Left renal cortex interstitium (tissue), 4 donors: ENCODE measurements at places on chromosomes 12 and 14. TPM values are rescaled to one million over a fixed set of nuclear protein-coding genes. Genes with fewer than 3 reads are reported as not detected.

DNA sequence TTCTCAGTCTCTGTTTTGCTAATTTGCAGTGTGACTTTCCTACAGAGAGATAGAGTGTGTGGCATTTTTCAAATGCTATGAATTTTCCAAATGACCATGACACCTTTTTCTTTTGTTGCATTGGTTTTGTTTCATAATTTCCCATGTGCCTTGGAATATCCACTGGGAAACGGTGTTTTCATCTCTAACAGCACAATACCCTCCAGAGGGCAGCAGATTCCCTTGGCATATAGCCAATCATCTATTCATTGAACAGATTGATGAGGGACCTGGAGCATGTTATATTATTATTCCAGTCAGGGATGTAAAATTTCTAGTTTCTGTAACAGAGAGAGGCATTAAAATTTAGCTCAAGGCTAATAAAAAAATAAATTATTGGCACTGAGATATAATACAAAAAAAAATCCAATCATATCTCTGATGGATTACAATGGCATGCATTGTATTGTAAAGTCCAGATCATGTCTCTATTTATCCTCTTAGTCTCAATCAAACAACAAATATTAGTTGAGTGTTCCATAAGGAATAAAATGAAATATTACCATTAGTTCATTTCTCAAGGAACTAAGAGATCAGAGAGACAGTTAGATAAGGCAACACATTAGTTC lies 29.6 kb upstream of the NTN4 start:
- DNase-seq: no peak

- no peak for DNase-seq
Observed at GRCh38 chr12:15787778-15788177, 1.4 kb downstream of the EPS8 start.

DNA sequence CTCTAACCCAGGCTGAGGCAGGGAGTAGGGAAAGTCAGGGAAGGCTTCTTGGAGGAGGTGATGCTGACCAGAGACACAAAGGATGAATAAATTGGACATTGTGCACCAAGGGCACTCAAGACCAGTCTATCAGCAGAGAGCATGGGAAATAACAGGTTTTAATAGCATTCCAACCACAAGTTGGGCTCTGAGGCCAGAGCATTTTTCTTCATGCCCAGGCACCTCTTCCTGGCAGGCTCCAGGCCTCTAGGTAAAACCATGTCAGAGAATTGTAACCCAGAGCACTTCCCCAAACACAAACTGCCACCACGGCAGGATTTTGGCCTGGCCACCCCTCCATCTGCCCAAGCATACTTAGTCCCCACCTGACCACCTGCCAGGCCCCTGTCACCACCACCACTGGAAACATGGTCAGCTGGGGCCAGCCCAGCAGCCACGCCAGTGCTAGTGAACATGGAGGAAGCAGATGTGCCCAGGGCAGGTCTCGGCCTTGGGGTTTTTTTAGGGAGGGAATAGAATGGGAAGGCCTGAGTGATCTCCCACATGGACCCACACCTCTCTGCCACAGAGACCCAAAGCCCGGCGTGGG lies 22.7 kb downstream of the LTBP2 start:
- no peak for DNase-seq

DNA sequence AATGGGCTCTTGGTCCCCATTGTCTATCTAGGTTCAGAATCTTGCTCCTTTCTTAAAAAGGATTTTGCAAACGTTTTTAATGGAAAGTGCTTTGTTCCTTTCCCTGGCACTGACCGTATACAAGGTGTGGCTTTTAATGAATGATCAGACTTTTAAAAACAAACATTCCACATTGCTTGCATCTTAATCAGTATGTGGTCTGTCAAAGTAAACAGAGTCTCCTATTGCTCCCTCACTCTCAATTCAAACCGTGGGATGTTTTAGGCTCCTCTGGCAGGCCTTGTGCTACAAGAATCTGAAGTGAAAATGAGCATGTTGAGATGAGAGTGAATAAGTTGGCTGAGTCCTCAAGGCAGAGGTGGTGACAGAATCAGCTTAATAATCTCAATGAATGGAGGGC lies 107.0 kb downstream of the VRK1 start:
- no peak for DNase-seq

- no peak for DNase-seq
Observed at GRCh38 chr14:74144789-74145188, 60.0 kb downstream of the LIN52 start.

The KRT3 gene
- not detected for polyA plus RNA-seq
